Dermis lymphatic vessel endothelial cell (primary cell): ENCODE measurements at places on chromosomes 4 and X. TPM values are rescaled to one million over a fixed set of nuclear protein-coding genes. Genes with fewer than 3 reads are reported as not detected.

Gene MAD2L1
- 6.0 and 7.2 TPM in 2 replicates for total RNA-seq

Gene HCCS
- total RNA-seq = 17.3 and 18.0 TPM in 2 replicates

Gene CENPI
- 4.6 and 5.2 TPM in 2 replicates for total RNA-seq

Gene WDR17
- total RNA-seq = 0.09 TPM in 1 of 2 replicates, not detected in the other

Gene F11
- total RNA-seq = not detected in 2 replicates

Gene MAML3
- total RNA-seq = 3.6 and 5.6 TPM in 2 replicates
